HCEC 1CT (cell line): ENCODE measurements at places on chromosomes 5 and 9.

GRCh38 chr5:95723632-95724369 lies 7.3 kb upstream of the RHOBTB3 start:
- DNase-seq: peak; percentile 50

DNA sequence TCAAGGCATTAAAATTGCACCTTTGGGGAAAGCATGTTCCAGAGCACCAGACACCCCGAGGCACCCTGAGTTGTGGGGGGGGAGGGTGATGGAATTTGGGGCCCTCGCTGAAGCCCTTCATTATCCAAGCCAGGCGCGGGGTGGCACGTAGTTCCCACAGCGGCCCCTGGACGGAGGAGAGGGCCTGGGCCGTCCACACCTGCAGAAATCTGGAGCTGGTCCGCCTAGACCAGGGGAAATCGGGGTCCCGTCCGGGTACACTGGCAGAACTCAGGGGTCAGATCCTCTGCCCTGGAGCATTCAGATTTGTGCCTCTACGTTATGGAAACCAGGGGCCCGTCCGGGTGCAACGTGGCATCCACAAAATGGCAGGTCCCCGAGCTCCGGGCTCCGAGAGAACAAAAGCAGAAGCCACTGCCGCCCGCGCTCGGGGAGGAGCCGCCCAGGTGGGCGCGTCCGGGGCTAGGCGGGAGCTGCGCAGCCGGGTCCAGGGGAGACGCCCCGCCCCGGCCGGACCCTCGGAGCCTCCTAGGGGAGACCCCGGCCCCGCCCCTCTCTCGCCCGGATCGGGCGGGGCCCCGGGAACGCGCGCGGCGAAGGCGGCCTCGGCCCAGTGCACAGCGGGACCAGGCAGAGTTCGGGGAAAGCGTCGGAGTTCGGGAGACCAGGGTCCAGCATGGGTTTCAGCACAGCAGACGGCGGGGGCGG lies at the start of gene PLEKHG4B:
Gene PLEKHG4B, plus strand, starts transcription at position 613 of the 708 bp plus-strand sequence. Its CDS starts 64 bp downstream, at position 677.
- DNase-seq: no peak

DNA sequence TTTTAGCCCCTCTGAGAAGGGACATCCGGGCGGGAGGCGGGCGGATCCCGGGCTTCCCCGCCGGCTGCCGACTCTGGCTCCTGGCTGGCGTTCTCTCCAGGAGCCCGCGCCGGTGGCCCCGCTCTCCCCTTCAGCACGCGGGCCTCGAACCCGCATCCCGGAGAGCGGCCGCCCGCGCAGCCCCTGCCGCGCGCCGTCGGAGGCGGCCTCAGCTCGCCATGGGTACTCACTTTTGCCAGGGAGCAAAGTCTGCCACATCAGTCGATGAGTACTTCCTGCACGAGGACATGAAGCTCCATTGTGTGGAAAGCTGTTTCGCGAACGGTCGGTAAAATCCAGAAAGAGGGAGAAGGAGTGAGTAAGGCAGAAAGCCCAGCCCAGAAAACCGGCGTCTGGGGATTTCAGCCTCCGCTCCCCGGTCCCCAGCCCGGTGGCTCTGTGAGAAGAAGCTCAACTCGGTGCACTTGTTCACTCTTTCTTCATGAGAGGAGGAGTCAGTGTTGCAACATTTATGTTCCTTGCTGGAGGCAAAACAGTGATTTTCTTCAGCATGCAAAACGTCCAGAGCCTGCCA lies at the start of gene PRLR:
Gene PRLR, minus strand, starts transcription at position 450 of the 574 bp plus-strand sequence. CDS start 140,867 bp downstream, outside the sequence.
- peak; percentile 8 for DNase-seq

- no peak for DNase-seq
Measured at GRCh38 chr9:114050646-114051045, 27.5 kb downstream of the AMBP start.

DNA sequence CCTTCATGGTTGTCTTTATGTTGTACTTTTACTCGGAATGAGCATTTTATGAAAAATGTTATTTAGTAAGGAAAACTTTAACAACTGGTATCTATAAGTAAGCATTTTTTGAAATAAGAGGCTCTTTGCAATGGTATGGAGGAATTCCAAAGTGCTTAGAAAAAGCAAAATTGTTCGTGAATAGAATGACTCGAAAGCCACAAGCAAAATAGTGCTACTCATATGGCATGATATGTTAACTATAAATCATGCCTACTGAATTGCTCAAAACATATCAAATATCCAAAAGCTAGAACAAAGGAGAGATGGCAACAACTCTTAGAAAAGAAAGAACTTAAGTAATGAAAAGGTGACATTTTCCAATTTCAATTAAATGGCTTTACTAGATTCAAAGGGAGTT lies 216.3 kb downstream of the KIAA0825 start:
- no peak for DNase-seq

- no peak for DNase-seq
Measured at GRCh38 chr9:35226651-35227050, 64.8 kb downstream of the UNC13B start.

GRCh38 chr9:68446836-68447235 lies 90.4 kb downstream of the PGM5 start:
- no peak for DNase-seq

DNA sequence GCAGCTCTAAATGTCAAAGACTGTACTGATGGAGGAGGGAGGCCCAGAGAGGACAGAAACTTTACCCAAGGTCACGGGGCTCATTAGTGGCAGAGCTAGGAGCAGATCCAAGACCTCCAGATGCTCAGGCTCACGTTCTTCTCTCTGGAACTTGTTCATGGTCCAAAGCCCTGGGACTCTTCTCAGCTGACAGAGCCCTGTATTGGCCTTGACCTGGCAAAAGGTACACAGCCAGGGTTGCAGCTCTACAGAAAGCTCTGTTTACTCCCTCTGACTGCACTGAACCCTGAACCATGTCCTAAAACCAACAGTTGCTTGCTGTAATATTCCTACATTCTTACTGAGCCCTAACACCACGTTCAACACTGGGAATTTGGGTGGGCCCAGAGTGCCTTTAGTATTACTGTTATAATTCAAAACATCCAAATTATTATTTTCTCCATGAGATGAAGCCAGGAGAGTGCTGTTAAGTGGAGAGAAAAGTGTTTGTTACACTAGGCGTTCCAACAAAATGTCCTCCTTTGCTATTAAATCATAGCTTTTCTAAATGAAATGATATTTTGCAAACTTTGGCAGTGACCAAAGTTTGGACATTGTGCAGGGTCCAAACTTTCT lies 602.4 kb upstream of the CLINT1 start:
- no peak for DNase-seq

- DNase-seq: no peak
Measured at GRCh38 chr9:118059484-118060278, 355.5 kb downstream of the TLR4 start.

DNA sequence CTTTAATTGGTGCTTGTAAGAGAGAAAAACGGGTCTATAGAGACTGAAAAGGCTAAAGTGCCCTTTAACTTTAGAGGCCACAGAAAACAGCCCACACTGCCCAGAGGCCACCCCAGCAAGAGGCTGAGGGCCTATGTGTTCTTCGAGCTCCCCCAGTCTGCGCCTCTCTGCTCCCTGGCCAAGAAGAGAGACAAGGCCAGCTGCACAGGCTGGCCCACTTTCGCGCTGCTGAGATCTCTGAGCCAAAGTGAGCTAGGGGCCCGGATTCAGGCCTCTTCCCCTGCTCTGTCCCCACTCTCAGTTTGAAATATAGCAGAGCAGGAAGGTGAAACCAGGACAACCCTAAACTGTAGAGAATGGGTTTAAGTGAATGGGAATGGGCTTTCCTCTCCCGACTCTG lies 132.0 kb upstream of the TRIM32 start:
- DNase-seq: no peak

GRCh38 chr5:93582677-93583438 lies at the start of gene NR2F1:
NR2F1 (plus strand) TSS chr5:93583222; CDS start chr5:93585024, 1,802 bp downstream.
- peak; percentile 99 for DNase-seq

DNA sequence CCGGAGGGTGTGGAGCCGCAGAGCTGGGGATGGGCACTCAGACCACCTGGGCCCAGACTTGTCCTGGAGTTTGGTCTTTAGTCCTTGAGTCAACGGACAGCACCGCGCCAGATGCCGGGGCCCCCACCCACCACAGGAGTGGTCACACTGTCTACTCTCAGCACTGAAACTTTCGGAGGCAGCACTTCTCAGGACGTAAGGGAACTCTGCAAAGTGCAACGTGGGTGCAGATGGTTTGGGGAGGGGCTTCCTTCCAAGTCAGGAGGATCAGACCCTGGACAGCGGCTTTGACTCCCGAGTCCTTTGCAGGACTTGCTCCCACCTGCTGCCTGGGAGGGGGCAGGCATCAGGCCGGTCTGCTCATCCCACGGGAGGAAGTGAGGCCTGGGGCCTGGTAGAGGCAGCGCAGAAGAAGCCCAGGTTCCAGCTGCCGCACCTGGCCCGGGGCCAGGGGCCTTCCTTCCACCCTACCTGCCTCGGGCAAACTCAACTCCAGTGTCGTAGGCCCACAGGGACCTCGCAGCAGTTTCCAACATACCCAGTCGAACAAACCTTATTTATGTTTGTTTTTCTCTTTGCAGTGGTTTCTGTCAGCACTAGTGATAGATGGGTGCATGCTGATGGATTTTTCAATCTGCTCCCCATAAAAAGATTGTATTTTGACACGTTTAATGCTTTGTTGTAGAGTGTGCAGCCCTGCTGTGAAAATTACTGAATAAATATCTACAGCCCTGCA lies 149.8 kb upstream of the PPP1R26 start:
- DNase-seq: no peak

- no peak for DNase-seq
Measured at GRCh38 chr9:104779946-104780535, 16.1 kb downstream of the NIPSNAP3B start.

- no peak for DNase-seq
Measured at GRCh38 chr5:74255692-74256392, 384.7 kb downstream of the ENC1 start.

DNA sequence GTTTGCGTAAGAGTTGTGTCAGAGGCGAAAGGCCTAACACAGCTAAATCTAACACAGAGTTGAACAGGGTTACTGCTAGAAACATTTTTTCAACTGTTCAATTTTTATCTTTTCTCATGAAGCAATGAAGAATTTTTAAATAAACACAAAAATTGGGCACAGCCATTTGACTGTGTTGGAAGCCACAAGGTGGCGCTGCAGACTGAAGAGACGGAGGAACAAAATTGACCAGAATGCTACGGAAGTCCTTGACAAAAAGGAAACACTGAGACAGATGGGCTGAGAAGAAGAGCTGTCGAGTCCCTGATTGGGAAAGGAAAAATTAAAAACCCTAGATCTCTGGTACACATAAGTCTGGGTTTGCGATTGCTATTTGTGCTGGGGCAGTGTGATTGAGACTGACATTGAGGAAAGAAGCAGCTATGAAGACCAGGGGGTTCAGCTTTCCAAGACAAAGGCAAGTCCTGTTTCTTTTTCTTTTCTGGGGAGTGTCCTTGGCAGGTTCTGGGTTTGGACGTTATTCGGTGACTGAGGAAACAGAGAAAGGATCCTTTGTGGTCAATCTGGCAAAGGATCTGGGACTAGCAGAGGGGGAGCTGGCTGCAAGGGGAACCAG lies at the start of gene PCDHB9:
Gene PCDHB9, plus strand, starts transcription at position 265 of the 616 bp plus-strand sequence. Its CDS starts 158 bp downstream, at position 423.
- DNase-seq: no peak

GRCh38 chr9:80134487-80134886 lies 562.7 kb downstream of the TLE4 start:
- no peak for DNase-seq

DNA sequence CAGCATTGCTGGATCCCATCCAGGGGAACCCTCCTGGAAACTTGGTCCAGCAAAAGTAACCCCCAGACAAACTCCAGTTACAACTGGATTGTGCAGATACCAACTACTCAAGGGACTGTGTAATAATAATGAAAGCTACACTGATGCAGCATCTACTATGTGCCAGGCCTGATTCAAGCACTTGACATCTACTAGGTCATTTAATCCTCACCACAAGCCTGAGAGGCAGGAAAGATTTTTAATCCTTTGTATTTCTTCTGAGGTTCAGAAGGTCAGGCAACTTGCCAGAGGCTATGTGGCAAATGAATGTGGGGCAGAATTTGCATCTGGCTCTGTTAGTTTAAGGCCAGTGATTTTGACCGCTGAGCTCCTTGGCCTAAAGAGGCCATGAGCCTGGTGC lies 29.5 kb upstream of the FOXI1 start:
- DNase-seq: no peak

GRCh38 chr9:8417341-8417740 lies 617.8 kb upstream of the DMAC1 start:
- DNase-seq: no peak

DNA sequence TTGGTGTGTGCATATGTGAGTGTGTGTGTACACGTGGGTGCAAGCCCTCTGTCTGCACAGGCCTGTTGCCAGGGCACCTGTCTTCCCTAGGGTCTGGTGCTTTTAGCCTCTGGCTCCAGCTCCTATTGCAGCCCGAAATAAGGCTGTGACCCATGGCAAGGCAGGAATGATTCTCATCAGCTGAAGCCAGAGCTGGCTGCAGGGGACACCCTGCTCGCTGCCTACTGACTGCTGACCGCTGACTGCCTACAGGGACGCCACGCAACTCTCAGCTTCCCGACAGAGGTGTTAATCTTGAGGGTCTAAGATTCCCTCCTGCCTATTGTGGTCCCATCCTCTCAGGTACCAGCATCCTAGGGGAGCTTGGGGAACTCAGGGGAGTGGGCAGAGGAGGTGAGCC lies at the start of gene MYOZ3:
Gene MYOZ3, plus strand, starts transcription at position 166 of the 400 bp plus-strand sequence. CDS start 1,691 bp downstream, outside the sequence.
- no peak for DNase-seq

GRCh38 chr5:81235287-81236072 lies 2.4 kb downstream of the CKMT2 start:
- no peak for DNase-seq

- no peak for DNase-seq
Measured at GRCh38 chr5:132791026-132791425, 14.0 kb upstream of the SEPTIN8 start.

DNA sequence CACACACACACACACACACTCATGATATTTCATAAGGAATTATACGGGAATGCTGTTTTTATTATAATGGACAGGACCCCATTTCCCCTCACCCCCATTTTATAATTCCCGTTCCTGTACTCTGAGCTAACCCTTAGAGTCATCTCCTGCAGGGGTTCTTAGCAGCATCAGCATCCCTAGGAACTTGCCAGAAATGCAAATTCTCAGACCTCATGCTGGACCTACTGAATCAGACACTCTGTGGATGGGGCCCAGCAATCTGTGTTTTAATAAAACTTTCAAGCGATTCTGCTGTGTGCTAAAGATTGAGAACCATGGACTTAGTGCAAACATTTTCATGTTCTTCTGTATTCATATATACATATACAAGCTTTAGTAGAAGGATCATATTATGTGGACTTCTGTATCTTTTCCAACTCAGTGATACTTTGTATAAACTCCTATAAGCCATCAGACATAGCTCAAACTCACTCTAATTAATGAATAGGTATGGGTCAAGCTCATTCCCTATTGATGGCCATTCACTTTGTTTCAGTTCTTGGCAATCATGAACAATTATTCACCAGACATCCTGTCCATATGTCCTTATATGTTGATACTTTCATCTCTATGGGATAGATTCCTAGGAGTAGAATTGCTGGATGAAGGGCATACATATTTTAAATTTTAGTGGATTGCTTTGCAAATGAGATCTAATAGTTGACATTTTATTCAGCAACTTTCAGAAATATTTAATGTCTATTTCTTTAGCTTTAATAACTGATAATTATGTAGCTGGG lies 65.5 kb downstream of the ARHGEF28 start:
- DNase-seq: peak; percentile 53

DNA sequence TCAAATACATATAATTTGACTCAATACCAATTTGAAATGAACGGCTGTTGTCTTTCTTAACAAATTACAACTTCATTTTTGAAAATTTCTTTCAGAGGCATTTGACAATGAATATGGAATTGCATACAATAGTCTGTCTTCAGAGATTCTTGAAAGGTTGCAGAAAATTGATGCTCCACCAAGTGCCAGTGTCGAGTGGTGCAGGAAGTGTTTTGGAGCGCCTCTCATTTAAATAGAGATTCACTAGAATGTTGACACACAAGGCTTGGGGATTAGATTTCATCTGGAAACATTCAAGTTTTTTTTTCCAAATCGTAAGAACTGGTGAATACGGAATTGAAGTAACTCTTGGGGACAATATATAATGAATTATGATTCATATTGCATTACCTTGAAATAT lies 8.1 kb downstream of the RPS6 start:
- no peak for DNase-seq
